ENCODE measurements at places on chromosomes 11 and 22.

- no peak overlapping the region for H3K4me3 ChIP-seq
- no peaks in the 10 kb centered on the region for H3K36me3 ChIP-seq
- no peaks in the 10 kb centered on the region for H3K27me3 ChIP-seq
Observed at GRCh38 chr11:71251151-71251721, 1.1 kb downstream of the SHANK2 start.

DNA sequence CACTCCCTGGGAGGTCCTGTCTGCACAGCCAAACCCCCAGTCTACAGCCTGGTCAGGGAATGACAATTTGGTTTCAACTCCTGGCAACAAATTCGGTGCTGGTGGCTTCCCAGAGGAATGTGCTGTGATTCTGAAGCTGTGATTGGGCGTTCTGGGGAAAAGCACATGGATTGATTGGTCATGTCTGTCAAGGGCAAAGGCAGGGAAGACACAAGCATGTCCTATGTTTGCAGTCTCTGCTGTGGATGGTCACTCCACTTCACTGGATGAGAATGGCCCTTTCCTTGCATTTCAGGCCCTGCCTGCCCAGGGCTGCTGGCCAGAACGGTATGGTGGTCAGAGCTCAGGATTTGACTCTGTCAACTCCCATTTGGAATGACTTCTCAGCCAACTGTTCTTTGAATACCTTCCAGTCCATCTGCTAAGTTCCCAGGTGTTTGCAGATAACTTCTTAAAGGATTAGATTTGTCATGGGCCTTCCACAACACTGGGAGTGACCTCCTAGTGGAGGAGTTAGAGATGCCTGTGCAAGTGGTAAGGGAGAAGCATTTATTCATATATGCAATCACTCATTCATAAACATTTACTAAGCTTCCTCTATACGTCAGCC, 42.7 kb downstream of the SGSM1 start:
- H3K27me3 ChIP-seq, result peaks cover 4% of the 10 kb centered on the region
- DNase-seq, result no peak
- no peak overlapping the region for H3K27ac ChIP-seq
- H3K4me1 ChIP-seq, result no peaks in the 10 kb centered on the region
- H3K36me3 ChIP-seq, result no peaks in the 10 kb centered on the region

DNA sequence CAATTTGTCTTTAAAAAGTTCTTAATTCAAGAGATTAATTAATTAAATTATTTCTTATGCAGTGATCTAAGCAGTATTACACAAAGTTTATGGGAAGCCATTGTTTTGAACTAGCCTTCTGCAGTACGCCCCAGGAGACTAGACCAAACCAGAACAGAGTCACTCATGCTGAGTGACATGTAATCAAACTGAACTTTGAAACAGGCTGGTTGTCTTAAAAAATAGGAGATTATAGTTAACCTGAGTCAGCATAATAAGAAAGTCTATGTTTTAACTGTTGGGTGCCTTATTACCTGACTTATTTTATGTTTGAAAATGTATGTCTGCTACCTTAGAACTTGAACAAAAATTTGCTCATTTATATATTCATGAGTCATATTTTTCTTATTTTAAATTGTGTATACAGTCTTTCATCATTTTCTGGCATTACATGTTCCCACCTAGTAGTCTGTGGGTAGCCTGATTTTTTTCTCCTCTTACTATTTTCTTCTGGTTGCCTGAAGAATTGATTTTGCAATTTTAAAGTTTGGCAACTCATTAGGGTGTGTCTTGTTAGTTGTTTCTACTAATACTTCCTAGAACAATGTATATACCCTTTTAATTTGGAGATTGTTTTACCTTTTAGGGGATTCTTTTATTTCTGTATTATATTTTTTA, 161.4 kb downstream of the AASDHPPT start:
- H3K27me3 ChIP-seq, result no peaks in the 10 kb centered on the region
- DNase-seq, result no peak
- no peak overlapping the region for H3K4me3 ChIP-seq
- no peaks in the 10 kb centered on the region for H3K36me3 ChIP-seq
- H3K4me1 ChIP-seq, result peaks cover 13% of the 10 kb centered on the region

GRCh38 chr11:67179892-67180490, 60.9 kb downstream of the KDM2A start:
- no peak for DNase-seq
- H3K27me3 ChIP-seq, result no peaks in the 10 kb centered on the region
- H3K27ac ChIP-seq, result no peak overlapping the region

DNA sequence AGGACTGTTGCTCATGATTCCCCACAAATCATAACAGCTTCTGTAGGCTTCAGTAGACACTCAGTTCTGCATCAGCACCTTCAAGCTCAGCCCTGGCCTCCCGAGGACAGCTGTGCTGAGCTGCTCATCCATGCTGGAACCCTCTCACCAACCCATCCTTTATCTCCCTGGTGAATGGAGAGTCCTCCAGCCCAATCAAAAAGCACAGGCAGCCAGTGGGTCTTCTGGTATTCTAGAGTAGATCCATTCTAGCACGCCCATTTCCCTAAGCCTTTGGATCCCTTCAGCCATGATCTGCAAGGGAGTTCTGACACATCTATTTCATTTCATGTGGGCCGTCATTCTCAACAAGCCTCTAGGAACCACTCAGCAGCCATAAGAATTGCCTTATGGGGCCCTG, 44.6 kb upstream of the SPATA19 start:
- H3K4me3 ChIP-seq, result no peak overlapping the region
- no peak overlapping the region for H3K27ac ChIP-seq
- H3K36me3 ChIP-seq, result no peaks in the 10 kb centered on the region
- no peak for DNase-seq
- no peaks in the 10 kb centered on the region for H3K4me1 ChIP-seq
- peaks cover 32% of the 10 kb centered on the region for H3K27me3 ChIP-seq

- H3K4me1 ChIP-seq, result peaks cover 7% of the 10 kb centered on the region
- peak; percentile 77 for DNase-seq
- H3K4me3 ChIP-seq, result no peak overlapping the region
- no peaks in the 10 kb centered on the region for H3K27me3 ChIP-seq
- H3K27ac ChIP-seq, result no peak overlapping the region
- H3K36me3 ChIP-seq, result no peaks in the 10 kb centered on the region
Observed at GRCh38 chr11:119196833-119197483, 9.2 kb upstream of the CBL start.

DNA sequence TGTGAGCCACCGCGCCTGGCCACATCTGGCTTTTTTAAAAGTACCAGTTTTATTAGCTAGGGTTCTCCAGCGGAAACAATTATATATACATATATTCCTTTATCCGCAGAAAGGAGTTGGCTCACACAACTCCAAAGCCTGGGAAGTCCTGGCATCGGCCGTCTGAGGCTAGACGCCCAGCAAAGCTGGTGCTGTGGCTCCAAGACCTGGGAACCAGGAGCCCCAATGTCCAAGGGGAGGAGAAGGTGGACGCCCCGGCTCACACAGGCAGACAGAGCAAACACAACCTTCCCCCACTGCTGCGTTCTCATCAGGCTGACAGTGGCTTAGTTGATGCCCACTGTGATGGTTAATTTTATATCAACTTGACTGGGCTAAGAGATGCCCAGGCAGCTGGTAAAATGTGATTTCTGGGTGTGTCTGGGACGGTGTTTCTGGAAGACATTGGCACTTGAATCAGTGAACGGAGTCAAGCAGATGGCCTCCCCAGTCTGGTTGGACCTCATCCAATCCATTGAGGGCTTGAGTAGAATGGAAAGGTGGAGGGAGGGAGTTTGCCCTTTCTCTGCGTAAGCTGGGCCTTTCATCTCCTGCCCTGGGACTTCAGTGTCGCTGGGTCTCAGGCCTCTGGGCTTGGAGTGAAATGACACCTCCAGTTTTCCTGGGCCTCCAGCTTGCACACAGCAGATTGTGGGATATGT, 904.4 kb downstream of the BRD1 start:
- no peaks in the 10 kb centered on the region for H3K27me3 ChIP-seq
- H3K4me3 ChIP-seq, result no peak overlapping the region
- no peak overlapping the region for H3K27ac ChIP-seq

GRCh38 chr11:92911478-92911877, 58.0 kb upstream of the MTNR1B start:
- no peak overlapping the region for H3K27ac ChIP-seq
- H3K36me3 ChIP-seq, result no peaks in the 10 kb centered on the region
- no peak for DNase-seq
- H3K4me3 ChIP-seq, result no peak overlapping the region
- no peaks in the 10 kb centered on the region for H3K27me3 ChIP-seq

GRCh38 chr11:74494916-74495315, 1.4 kb upstream of the LIPT2 start:
- peaks cover 19% of the 10 kb centered on the region for H3K4me1 ChIP-seq
- H3K27me3 ChIP-seq, result no peaks in the 10 kb centered on the region
- no peak overlapping the region for H3K27ac ChIP-seq
- DNase-seq, result no peak
- no peak overlapping the region for H3K4me3 ChIP-seq

- no peak for DNase-seq
- no peaks in the 10 kb centered on the region for H3K4me1 ChIP-seq
- peaks cover 8% of the 10 kb centered on the region for H3K27me3 ChIP-seq
- H3K4me3 ChIP-seq, result no peak overlapping the region
- H3K27ac ChIP-seq, result no peak overlapping the region
Observed at GRCh38 chr11:120546312-120547205, 35.0 kb downstream of the GRIK4 start.

- H3K36me3 ChIP-seq, result no peaks in the 10 kb centered on the region
- H3K4me1 ChIP-seq, result no peaks in the 10 kb centered on the region
- DNase-seq, result no peak
- H3K27ac ChIP-seq, result no peak overlapping the region
Observed at GRCh38 chr11:130765951-130766649, 150.2 kb downstream of the SNX19 start.

- no peaks in the 10 kb centered on the region for H3K4me1 ChIP-seq
- peak; percentile 32 for DNase-seq
- H3K4me3 ChIP-seq, result no peak overlapping the region
- H3K36me3 ChIP-seq, result no peaks in the 10 kb centered on the region
- H3K27ac ChIP-seq, result no peak overlapping the region
Observed at GRCh38 chr11:75547617-75548058, 14.4 kb upstream of the SERPINH1 start.
